ENCODE measurements at places on chromosomes 5 and 9.

GRCh38 chr9:77830618-77831285, 182.6 kb upstream of the GNA14 start:
- no peak for DNase-seq

GRCh38 chr5:157994906-157995519, 136.1 kb upstream of the CLINT1 start:
- peak; percentile 7 for DNase-seq

DNA sequence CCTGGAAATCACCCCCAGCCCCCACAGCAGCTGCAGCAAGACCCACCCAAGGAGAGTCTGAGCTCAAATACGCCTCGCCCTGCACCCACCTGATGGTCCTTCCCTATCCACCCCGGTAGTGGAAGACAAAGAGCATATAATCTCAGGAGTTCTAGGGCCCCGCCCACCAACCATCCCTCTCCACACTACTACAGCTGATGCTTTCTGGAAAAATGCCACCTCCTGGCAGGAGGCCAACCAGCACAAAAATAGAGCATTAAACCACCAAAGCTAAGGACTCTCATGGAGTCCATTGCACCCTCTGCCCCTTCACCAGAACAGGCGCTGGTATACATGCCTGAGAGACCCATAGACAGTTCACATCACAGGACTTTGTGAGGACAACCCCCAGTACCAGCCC, 22.5 kb upstream of the NIPSNAP3A start:
- no peak for DNase-seq

GRCh38 chr9:11946531-11946930, 746.7 kb upstream of the TYRP1 start:
- DNase-seq: no peak

DNA sequence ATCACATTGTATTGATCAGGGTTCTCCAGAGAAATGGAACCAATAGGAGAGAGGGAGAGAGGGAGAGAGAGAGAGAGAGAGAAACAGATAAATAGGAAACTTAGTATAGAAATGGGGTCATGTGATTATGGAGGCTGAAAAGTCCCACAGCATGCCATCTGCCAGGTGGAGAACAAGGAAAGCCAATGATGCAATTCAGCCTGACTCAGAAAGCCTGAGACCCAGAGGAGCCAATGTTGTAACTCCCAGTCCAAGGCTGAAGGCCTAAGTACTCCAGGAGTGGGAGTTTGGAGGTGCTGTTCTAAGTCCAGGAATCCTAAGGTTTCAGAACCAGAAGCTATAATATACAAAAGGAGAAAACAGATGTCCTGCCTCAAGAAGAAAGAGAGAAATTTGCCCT, 48.4 kb upstream of the ISOC1 start:
- no peak for DNase-seq

- no peak for DNase-seq
Observed at GRCh38 chr5:107519900-107520354, 150.8 kb downstream of the EFNA5 start.

DNA sequence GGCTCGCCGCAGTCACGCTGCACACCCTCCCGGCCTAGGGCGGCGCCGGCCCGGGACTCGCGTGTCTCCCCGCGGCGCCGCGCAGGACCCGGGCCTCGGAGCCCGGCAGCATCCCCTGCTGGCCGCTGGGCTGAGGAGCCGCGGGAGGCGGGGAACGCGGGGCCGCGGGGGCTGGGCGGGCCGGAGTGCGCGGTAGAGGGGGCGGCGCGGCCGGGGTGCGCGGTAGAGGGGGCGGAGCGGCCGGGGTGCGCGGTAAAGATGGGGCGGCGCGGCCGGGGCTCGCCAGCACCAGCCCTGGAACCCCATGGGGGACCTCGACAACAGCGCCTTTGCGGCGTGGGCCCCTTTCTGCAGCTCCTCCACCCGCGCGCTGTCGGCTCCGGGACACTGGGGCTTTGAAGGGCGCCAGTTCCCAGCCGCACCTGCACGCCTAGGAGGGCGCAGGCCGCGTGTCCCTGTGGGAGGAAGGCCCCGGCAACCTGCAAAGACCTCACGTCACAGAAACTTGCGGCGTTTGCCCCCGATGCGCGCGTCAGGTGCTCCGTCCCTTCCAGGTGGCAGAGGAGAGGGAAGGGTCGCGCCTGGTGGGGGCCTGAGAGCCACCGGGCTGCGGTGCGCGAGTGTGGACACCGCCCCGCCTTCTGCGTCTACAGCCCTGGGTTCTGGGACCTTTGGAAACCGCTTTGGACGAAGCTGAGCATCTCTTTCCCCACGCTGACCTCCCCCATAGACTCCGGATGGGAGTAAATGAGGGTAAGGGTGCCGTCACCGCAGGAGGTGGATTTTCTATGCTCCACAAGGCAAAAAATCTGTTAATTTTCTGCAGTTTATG, 49.6 kb downstream of the NSUN2 start:
- DNase-seq: no peak

DNA sequence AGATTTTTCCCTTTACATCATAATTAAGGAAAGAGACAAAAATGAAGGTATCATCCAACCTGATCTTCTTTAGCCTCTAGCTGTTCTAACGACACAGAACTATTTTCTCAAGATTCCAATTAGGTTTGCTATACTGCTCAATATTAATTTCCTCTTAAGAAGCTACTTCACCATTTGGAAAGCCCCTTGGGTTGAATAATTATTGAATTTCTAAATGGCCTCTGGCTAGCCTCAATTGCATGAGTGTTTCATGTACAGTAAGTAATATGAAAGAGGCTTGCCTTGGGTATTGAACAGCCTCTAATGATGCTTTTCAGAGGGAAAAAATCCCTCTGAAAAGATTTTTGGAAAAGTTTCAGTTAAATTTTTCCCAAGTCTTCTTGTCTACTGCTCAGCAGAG, 3.7 kb upstream of the MOB3B start:
- DNase-seq: no peak
